ENCODE measurements at places on chromosomes 6 and 20.

- no peak for DNase-seq
Measured at GRCh38 chr6:108742041-108742440, 106.2 kb upstream of the ARMC2 start.

- no peak for DNase-seq
Measured at GRCh38 chr20:63316502-63316921, 23.5 kb downstream of the COL20A1 start.

DNA sequence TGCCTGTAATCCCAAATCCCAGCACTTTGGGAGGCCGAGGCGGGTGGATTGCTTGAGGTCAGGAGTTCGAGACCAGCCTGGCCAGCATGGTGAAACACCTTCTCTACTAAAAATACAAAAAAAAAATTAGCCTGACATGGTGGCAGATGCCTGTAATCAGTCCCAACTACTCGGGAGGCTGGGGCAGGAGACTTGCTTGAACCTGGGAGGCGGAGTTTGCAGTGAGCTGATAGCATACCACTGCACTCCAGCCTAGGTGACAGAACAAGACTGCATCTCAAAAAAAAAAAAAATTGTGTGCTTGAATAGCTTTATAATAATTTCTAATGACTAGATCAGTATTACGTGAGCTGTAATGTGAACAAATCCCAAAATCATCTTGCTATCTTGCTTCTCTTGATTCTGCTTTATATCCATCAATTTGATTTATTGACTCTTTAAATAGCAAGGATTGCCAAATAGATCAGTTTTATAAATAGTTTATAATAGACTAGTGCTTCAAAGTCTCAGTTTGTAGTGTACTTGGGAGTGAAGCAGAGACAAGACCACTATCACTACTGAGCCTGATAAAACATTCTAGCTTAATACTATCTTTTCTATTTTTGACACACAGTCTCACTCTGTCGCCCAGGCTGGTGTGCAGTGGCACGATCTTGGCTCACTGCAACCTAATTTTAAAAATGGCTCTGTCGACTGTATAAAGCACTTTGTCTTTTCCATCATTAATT, 7.1 kb downstream of the AMD1 start:
- no peak for DNase-seq

- DNase-seq: no peak
Measured at GRCh38 chr6:103326760-103327757, 1532.7 kb downstream of the HACE1 start.

DNA sequence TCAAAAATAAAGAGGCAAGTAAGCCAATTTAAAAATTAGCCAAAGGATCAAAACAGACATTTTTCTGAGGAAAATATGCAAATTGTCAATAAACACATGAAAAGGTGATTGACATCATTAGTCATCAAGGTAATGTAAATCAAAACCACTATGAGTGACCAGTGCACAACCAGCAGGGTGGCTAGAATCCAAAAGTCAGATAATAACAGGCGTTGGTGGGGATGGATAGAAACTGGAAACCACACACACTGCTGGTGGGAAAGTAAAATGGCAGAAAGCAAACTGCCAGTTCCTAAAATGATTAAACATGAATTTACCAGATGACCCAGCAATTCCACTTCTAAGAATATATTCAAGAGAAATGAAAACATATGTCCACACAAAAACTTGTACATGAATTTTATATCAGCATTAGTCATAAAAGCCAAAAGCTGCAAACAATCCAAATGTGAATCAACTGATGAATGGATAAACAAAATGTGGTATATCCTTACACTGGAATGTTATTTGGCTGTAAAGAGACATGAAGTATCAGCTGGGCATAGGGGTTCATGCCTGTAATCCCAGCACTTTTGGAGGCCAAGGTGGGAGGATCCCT, 74.8 kb upstream of the MBOAT1 start:
- no peak for DNase-seq

DNA sequence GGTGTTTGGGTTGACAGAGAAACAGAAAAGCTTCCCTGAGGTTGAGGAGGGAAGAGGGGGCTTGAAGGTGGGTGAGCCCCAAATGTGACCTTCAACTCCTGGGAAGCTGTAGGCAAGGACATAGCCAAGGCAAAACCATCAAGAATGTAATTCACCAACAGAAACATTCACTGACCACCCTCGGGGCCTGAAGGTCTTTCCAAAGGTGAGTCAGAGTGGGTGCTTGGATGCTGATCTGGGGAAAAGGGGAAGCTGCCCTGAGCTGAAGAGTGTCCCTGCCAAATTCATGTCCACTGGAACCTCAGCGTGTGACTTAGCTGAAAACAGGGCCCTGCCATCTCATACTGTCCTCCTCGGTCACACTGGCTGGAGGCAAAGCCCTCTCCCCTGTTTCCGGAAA, 234.2 kb upstream of the SULF2 start:
- no peak for DNase-seq

DNA sequence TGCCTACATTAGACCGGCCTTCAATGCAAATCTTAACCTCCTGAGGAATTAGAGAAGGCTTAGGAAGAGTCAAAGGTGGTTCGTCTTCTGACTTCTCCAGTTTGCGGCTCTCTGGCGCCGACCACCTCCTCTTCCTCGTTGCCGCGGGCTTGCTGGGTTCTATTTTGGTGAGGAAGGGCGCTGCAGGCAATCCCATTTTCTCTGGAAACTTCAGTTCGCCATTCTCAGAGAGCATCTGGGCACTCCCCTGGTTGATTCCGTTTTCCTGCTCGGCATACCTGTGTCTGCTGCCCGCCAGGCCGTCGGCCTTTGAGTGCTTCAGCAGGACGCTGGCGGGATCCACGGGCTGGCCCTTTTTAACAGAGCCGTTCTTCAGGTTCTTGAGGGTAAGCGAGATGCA, 67.9 kb downstream of the GMPR start:
- no peak for DNase-seq

DNA sequence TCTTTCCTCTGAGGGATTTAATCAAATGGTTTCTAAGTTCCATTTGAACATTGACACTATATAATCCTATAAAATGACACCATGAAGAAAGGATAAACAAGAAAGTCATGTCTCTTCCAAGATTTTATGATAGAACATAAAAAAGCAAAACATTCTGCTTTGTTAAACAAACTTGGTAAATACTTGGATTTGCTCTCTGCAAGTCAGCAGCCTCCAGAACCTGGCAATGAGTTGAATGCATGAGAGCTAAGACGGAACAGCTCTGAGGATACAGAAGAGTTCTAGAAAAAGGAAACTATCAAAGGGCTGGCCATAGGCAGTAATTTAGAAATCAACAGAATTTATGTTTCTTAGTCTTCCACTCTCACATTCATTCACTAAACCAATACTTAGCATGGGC, 656.0 kb upstream of the ID4 start:
- no peak for DNase-seq

GRCh38 chr6:42889815-42890214, 10.4 kb downstream of the RPL7L1 start:
- peak; percentile 19 for DNase-seq

DNA sequence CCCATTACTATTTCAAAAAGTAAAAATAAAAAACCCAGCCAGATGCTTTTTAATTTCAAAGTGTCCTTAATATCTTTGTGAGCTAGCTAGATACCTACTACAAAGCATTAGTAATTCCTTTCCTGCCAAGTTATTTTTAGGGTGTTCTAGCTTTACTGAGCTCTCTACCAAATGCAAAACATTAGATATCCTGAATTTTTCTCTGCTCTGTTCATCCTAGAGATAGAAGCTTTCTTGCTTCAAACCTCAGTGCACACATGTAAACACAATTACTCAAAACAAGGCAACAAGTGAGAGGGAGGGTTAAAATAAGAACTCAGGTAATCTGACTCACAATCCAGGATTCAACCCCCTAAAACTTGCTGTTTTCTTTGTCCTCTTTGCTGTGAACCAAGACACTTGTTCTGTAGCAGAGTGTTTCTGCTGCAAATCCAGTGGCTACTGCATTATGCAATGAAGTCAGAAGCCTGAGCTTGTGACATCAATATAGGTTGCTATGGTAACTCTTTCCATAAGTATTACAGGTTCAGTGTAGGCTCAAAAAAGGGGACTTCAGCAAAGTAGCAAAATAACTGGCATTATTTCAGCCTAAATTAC, 72.6 kb upstream of the STXBP5 start:
- DNase-seq: peak; percentile 17

- no peak for DNase-seq
Measured at GRCh38 chr6:1801401-1801800, 191.7 kb downstream of the FOXC1 start.

- DNase-seq: no peak
Measured at GRCh38 chr6:139062932-139063646, 34.5 kb downstream of the ABRACL start.

DNA sequence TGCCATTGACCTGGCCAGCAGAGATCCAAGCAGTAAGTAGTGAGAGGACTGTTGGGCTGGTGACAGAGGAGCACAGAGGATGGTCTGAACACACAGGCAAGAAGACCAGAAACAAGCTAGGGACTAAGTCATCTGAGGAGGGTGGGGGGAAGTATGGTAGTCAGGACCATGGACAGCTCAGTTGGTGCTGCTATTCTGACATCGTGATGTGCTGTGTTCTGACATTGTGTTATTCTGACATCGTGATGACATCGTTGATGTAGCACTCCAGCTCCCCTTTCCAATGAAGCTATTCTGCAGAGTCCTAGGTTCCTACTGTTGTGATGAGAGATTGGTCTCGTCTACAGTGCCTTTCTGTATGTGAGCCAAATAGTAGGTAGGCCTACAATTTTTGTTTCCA, 28.7 kb downstream of the CFAP206 start:
- no peak for DNase-seq

- no peak for DNase-seq
Measured at GRCh38 chr6:20402092-20402341, 338 bp downstream of the E2F3 start.

DNA sequence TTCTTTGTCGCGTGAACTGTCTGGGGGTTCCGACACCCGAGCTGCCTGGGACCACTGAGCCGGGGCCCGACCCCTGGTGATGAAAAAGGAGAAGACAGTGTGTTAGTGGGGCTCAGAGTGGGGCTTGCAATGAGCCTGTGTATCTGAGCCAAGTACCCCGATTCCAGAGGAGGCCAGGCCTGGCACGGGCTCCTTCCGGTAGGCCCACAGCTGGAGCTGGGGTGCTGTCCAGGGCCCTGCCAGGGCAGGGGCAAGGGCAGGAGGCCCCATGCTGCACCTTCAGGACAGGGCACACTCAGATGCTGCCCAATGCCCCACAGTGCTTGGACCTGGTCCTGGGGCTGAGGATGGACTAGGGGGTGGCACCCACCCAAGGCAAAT, 89.4 kb downstream of the TAF4 start:
- DNase-seq: no peak

DNA sequence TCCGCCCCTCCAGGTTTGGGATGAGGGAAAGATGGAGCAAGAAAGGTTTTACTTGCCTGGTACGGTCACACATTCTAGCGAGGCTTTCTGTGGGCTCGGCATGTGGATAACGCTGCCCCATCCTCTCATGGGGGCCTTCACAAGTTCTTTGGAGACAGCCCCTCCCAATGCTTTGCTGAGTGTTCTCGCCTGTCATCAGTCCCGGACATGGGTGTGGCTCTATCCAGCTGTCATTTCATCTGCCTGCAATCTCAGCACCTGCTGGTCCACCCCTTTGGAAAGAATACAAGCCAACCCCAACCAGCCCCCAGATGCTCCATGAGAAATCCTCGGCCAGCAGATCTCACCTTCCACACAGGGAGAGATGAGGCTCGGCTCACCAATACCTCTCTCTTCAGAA, 30.3 kb upstream of the MDGA1 start:
- no peak for DNase-seq

DNA sequence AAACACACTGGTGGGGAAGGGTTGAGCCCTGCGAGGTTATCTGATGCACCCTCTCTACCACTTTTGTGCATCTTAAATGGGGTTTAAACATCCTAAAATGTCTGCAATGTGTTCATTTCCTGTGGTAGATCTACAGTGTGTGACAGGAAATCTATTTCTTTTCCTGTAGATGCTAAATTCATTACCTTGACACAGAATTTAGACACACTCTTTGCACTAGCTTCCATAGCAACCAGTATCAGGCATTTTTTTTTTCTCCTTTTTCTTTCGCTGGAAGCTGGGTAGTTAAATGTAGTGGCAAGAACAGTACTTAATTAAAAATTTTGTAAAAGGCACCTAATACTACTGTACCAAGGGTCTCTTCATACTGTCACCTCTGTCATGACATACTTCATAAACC, 141.1 kb downstream of the RFPL4B start:
- no peak for DNase-seq

GRCh38 chr6:149925974-149926777, 3.3 kb upstream of the RAET1G start:
- DNase-seq: peak; percentile 62

GRCh38 chr6:107491760-107492660, 2.1 kb downstream of the SOBP start:
- no peak for DNase-seq

- no peak for DNase-seq
Measured at GRCh38 chr6:156658966-156659821, 118.0 kb upstream of the ARID1B start.

- no peak for DNase-seq
Measured at GRCh38 chr6:107732461-107732860, 91.7 kb downstream of the SCML4 start.

- DNase-seq: no peak
Measured at GRCh38 chr6:170030284-170030815, 260.5 kb downstream of the DLL1 start.

DNA sequence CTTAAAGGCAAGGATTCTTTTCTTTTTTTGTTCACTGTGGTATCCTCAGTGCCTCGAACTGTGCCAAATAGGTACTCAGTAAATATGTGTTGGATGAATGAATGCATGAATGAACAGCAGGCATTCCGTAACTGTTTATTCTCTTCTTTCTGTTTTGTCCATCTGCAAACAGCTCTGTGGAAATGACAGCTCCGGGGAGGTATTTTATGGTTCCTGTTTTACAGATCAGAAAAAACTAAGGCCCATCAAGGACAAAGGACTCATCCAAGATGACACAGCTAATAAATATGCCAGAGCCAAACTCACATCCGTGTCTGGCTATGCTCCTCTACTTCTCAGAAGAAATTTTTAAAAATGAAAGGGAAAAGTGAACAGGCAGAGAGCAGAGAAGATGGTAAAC, 21.0 kb downstream of the JPH2 start:
- DNase-seq: no peak

DNA sequence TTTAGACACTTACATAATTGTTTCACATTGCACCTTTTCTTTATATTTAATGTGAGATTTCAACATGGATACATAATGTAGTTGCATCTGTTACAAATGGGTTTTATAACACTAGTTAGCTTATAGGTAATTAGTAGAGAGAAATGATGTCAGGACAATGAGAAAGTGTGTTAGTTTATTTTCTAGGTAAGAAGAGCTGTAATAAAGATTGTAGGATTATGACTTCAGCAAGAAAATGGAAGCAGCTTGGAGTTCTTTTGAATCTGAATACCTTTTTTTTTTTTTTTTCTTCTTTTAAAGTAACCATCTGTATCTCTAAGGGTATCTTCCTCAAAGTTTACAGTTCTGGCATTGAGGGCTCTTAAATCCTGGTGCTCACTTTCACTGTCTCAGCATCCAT, 35.3 kb downstream of the CD2AP start:
- DNase-seq: no peak

- DNase-seq: peak; percentile 21
Measured at GRCh38 chr6:82006027-82006738, 241.4 kb downstream of the IBTK start.

Measured in NCI-H2029 (cell line).